ENCODE measurements at places on chromosomes 11 and 22. TPM values are rescaled to one million over a fixed set of nuclear protein-coding genes. Genes with fewer than 3 reads are reported as not detected.

Gene VPREB3
- not detected for total RNA-seq

Gene YPEL1
- 2.4 TPM for total RNA-seq

Gene BCO2
- total RNA-seq, result 1.1 TPM

Gene FHIP1B
- 20.6 TPM for total RNA-seq

Gene NCAM1
- total RNA-seq, result not detected

Gene POLD3
- total RNA-seq, result 57.5 TPM

Gene PHLDA2
- 2.1 TPM for total RNA-seq

Gene WEE1
- total RNA-seq, result 46.9 TPM

Gene TNNI2
- total RNA-seq, result not detected

Gene CSNK2A3
- 2.6 TPM for total RNA-seq

Gene OR52E1
- not detected for total RNA-seq

Gene MRGPRF
- not detected for total RNA-seq

Gene EIF4ENIF1
- total RNA-seq, result 53.5 TPM

Data from CD8-positive, alpha-beta memory T cell (primary cell).